ENCODE measurements at places on chromosomes 1 and 21.

DNA sequence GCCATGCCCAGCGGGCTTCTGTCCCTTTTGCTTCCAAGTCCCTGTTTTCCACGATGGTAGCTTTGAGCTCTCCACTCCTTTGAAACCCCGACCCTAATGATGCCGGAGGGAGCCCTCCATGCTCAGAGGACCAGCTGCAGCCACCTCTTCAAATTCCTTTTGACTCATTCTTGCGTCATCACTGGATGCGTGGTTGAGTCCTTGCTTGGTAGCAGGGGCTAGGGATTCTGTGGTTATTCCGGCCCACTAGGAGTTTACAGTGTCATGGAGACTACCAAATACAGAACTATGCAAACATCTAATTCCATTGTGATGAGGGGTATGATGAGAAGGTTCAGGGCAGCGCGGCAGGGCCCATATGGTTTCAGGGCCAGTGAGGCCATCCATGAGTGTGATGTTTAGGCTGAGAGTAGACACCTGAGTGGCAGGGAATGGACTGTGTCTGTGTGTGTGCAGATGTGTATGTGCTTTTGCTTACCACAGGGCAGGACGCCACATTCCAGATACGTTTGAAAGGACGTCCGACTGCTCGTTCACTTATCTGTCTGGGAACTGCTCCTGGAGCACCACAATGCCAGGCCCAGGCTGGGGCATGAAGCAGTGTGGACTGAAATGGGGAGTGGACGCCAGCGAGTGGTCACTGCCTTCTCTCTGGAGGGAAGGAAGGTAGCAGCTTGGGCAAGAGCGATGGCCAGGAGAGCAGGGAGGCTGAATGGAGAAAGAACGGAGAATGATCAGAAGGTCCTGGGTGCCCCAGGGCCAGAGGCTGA is 30.4 kb upstream of the ZBTB21 start:
- peak; percentile 98 for DNase-seq

DNA sequence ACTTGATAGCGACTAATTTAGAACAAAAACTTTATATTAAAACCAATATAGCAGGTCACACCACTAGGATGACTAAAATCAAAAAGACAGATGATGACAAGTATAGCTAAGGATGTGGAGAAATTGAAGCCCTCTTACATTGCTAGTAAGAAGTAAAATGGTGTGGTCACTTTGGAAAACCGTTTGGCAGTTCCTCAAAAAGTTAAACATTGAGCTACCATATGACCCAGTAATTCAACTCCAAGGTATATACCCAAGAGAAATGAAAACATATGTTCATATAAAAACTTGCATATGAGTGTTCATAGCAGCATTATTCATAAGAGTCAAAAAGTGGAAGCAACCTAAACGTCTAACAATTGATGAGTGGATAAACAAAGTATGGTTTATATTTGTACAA is 13.0 kb upstream of the SERINC2 start:
- no peak for DNase-seq

GRCh38 chr21:36692114-36692834 is 6.6 kb upstream of the SIM2 start:
- no peak for DNase-seq

GRCh38 chr1:93629101-93630059 is 52.3 kb downstream of the BCAR3 start:
- peak; percentile 80 for DNase-seq

GRCh38 chr1:116916002-116916401 is 6.3 kb downstream of the PTGFRN start:
- DNase-seq, result peak; percentile 42

- DNase-seq, result peak; percentile 65
Observed at GRCh38 chr1:146032631-146033219, 11.2 kb upstream of the HJV start.

Measured in astrocyte of the hippocampus (primary cell).